ENCODE measurements at places on chromosomes 12 and 14. TPM values are rescaled to one million over a fixed set of nuclear protein-coding genes. Genes with fewer than 3 reads are reported as not detected.
A peak's percentile ranks its signal among the peaks of the same experiment; 100 is the strongest.

The TAS2R13 gene
- not detected for total RNA-seq

The IQSEC3 gene
- total RNA-seq: 2.4 TPM

DNA sequence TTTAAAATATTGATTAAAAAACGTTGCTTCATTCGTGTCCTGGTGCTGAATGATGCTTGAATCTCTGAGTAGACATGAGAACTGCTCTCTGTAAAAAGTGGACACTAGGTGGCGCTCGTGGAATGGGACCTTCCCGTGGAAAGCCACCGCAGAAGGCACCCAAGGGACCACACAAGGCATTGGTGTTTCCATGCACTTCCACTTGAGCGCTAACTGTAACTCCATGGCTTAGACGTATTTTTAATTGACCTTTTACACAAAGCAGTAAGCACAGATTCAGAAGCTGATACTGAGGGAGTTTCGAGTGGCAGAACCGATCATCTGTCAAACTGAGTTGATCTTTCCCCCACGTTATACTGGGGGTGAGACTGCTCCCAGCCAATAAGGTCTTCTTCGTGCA is 135.3 kb downstream of the PRKCH start:
- ATAC-seq: peak; percentile 73

GRCh38 chr14:82192387-82192786 is 658.7 kb upstream of the SEL1L start:
- ATAC-seq: no peak

- no peak for ATAC-seq
Observed at GRCh38 chr12:64253356-64253755, 31.3 kb upstream of the KICS2 start.

The LRTM2 gene
- not detected for total RNA-seq

DNA sequence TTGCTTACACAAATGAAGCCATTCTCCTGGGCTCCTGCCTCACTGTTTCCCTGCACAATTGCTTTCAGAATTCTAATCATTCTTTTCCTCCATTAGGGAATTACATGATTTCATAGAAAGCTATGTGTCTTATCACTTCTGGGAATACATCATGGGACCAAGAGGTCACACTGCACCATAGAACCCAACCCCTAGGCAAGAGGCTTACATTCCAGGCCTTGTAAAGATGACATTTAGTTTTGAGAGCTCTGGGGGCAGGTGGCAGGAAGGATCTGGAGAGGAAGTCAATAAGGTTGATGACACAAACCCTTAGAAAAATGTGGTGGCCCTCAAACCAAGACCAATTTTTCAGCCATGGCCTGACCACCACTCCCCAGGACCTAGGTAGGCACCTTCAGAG is 57.1 kb downstream of the NUAK1 start:
- no peak for ATAC-seq
